Smooth muscle cell of trachea (primary cell): ENCODE measurements at places on chromosomes 13 and 19. TPM values are rescaled to one million over a fixed set of nuclear protein-coding genes. Genes with fewer than 3 reads are reported as not detected.

The IGFL3 gene
- not detected in 2 replicates for total RNA-seq

The CEACAM4 gene
- not detected in 2 replicates for total RNA-seq

The TMC4 gene
- 0.58 and 0.83 TPM in 2 replicates for total RNA-seq

The LSM4 gene
- 131 and 245 TPM in 2 replicates for total RNA-seq

The EXOC3L2 gene
- 0.17 TPM in 1 of 2 replicates, not detected in the other for total RNA-seq

The FLT1 gene
- total RNA-seq, result 1.3 and 1.7 TPM in 2 replicates

The CLEC17A gene
- under 0.01 TPM in 2 replicates for total RNA-seq

The KRTDAP gene
- total RNA-seq, result not detected in 2 replicates

The HIPK4 gene
- 0.17 TPM in 1 of 2 replicates, not detected in the other for total RNA-seq

The BEST2 gene
- total RNA-seq, result 0.15 TPM in 1 of 2 replicates, not detected in the other

The CKM gene
- total RNA-seq, result not detected in 2 replicates

The ETV2 gene
- total RNA-seq, result 0.17 and 0.44 TPM in 2 replicates

The MISP gene
- total RNA-seq, result under 0.01 and 0.17 TPM in 2 replicates

The OXGR1 gene
- not detected in 2 replicates for total RNA-seq

The F7 gene
- under 0.01 TPM in 1 of 2 replicates, not detected in the other for total RNA-seq

The SGCG gene
- 0.83 TPM in 1 of 2 replicates, not detected in the other for total RNA-seq

The VSTM2B gene
- not detected in 2 replicates for total RNA-seq

The CEACAM7 gene
- total RNA-seq, result not detected in 2 replicates

The FPR2 gene
- not detected in 2 replicates for total RNA-seq

The COL5A3 gene
- total RNA-seq, result 3.8 and 5.0 TPM in 2 replicates

The ZFP82 gene
- total RNA-seq, result 7.6 and 8.9 TPM in 2 replicates

The PRR20E gene
- total RNA-seq, result not detected in 2 replicates

The ICAM5 gene
- total RNA-seq, result 2.6 and 4.0 TPM in 2 replicates

The ALOX5AP gene
- 0.29 and 0.50 TPM in 2 replicates for total RNA-seq

The ONECUT3 gene
- under 0.01 TPM in 1 of 2 replicates, not detected in the other for total RNA-seq

The ERICH6B gene
- total RNA-seq, result not detected in 2 replicates

The ZNF728 gene
- total RNA-seq, result 0.29 and 0.50 TPM in 2 replicates

The FXYD1 gene
- total RNA-seq, result 0.44 and 5.8 TPM in 2 replicates

The ZNF534 gene
- total RNA-seq, result 0.17 TPM in 1 of 2 replicates, not detected in the other

The URAD gene
- not detected in 2 replicates for total RNA-seq

The ZNF835 gene
- total RNA-seq, result 0.15 and 1.2 TPM in 2 replicates

The TINCR gene
- total RNA-seq, result 0.17 TPM in 1 of 2 replicates, not detected in the other

The KCNN4 gene
- 1.0 and 2.6 TPM in 2 replicates for total RNA-seq

The MEF2B gene
- 0.17 TPM in 1 of 2 replicates, not detected in the other for total RNA-seq
